ENCODE measurements at places on chromosomes 1 and 21.

DNA sequence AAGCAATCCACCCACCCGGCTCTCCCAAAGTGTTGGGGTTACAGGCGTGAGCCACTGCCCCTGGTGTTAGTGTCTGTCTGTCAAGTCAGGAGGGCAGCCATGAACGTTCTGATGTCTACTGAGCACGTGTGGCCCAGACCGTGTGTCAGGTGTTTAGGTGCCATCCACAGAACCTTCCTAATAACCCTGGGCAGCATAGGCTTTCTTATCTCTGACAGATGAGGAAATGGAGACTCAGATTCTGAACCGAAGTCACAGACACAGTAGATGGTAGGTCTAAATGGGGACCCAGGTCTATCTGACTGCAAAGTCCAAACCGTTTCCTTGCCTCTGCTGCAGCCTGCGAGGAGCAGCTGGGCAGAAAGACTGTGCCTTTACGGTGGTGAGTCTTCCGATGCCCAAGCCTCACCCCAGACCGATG lies 622 bp upstream of the IL6R start:
- DNase-seq = no peak

DNA sequence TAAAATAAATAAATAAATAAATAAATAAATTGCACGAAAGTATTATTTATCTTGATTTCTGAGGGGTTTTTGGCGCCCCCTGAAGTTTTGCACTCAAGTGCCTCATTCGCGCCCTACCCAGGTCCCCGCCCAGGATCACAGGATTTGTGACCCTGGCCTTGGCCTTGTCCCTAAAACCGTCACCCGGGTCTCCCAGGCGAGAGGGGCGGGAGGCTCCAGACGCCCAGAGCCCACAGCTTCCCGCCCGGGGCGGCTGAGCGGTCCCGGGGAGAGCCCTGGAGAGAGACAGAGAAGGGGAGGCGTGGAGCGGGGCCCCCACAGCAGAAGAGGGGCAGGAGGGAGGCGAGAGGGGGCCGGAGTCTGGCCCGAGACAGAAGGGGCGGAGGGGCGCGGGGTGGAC lies 91.8 kb upstream of the CASZ1 start:
- DNase-seq = no peak

- DNase-seq = no peak
Observed at GRCh38 chr1:55120538-55120937, 81.2 kb downstream of the PCSK9 start.

DNA sequence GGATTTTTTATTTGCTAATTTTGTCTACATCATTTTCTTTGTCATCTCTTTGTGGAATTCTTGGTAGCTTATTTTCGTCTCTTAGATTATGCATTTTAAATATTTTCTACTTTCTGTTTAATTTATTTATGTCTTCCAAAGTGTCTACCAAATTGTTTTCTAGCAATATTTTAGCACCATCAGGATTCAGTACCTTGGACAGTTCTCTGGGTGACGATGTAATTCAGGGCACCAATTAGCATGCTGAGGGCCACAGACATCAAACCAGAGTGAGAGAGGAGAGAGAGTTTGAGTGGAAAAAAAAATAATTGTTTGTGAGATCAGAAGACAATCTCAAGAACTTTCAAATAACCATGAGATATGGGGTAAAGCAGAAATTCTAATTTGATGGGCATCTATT lies 169.8 kb upstream of the CXADR start:
- no peak for DNase-seq

- DNase-seq = no peak
Observed at GRCh38 chr1:52424813-52425212, 20.4 kb downstream of the PRPF38A start.

DNA sequence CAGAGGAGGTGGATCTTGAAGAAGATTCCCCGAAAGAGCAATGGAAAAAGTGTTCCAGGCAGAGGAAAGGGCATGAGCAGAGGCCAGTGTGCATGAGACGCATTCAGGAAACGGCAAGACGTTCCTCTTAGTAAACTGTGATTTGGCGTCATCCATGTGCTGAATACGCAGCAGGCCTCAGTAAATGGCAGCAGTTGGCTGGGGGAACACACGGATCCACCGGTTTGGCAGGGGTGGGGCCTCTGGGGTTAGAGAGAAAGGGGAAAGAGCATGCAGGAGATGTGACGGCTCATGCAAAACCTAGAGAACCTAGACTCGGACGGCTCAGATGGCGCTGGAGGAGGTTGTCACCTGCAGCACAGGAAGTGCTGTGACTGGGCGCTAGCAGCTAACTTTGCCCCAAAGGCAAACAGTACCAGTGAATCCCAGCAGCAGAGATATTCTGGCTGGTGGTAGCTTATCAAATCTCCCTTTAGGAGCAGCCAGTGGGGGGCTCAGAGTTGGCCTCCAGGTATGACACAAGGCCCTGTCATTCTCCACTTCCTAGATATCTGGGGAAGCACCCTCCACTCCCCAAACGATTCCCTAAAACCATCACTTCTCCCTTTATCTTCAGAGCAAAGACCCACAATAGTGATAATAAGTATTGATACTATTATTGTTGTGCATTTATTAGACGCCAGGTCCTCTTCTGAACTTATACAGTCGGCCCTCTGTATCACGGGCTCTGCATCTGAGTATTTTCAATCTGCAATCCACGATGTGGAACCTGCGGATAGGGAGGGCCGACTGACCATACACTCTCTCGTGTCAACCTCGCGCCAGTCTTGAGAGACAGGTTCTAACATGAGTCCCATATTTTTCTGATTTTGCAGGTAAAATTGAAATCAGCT lies 7.6 kb downstream of the LAPTM5 start:
- DNase-seq = no peak

DNA sequence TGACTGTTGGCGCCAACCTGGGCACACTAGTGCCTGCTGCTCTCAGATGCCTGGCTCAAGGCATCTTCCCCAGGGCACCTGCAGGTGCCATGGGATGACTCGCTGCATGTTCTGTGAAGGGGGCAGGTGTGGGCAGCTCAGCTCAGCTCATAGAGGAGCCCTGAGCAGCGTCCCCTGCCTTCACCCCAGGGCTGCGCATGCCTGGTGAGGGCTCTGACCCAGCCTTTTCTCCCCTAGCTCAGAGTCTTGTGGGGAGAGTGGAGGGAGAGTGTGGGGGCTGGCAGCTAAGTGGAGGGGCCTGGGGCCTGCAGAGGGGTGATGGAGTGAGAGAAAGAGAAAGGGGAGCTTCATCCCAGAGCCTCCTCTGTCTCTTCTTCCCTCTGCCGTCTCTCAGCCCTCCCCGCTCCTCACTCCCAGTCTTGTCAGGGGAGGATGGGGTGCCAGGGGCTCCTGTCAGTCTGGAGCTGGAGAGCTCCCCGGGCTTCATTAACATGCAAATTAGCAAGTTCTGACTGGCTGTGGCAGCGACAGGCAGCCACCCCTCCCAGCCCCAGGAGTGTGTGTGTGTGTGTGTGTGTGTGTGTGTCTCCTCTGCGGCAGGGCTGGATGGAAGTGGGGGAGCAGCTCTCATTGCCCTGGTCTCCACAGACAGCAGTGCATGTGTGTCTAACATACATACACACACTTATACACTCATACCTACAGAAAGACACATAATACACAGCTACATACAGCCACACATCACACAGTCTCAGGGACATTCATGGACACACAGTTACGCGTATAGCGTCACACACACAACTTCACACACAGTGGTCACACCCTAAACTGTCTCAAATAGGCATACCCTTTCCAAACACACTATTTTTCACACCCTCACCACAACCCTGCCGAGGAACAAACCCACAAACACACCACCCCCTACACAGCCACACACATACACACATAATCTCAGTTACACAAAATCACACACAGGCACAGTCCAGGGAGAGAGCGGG lies 34.0 kb downstream of the FOXO6 start:
- no peak for DNase-seq

DNA sequence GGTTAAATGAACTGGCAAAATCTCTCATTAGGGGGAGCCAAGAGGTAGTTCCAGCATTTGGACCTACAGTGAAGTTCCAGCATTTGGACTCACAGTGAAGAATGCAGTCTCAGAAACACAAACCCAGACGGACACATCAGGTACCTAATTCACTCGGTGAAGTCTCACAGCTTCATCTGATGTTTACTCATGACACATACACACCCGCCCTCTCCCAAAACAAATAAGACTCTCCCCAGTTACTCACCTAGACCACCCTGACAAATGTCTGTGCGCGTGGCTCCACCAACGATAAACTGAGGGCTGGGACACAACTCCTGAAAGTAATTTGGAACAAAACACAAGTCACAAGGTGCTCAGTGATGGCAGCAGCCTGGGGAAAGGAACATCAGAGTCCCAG lies 11.4 kb downstream of the CAPN8 start:
- no peak for DNase-seq

GRCh38 chr1:60906526-60906925 lies 175.8 kb upstream of the NFIA start:
- no peak for DNase-seq

DNA sequence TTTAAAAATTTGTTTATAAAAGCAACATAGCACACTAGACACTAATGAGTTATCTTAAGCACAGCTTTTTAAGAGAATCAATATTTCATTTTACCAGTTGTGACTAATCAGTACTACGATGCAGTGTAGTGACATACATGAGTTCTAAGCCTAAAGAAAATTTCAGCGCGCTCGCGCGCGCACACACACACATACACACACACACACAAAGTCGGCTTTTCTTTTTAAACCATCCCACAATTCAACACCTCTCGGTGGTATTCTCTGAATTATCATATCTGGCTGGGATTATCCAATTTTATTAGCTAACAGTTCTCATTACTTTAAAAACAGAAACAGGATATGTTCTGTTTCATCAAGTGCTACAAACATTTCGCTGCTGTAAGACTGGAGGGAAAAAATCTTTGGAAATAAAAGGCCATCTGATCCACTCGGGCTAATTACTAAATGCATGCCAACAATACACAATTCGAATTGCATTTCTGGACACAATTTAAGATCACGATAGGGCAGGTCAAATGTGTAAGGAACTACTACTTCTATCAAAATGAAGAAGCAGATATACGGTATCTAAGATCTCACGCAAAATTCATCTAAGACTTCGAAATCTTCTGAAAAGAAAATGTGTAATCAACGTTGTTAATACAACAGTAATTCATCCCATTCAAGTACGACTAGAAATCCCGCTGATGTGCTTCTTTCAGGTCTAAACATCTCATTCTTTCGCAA lies 1.2 kb downstream of the TUT4 start:
- no peak for DNase-seq

DNA sequence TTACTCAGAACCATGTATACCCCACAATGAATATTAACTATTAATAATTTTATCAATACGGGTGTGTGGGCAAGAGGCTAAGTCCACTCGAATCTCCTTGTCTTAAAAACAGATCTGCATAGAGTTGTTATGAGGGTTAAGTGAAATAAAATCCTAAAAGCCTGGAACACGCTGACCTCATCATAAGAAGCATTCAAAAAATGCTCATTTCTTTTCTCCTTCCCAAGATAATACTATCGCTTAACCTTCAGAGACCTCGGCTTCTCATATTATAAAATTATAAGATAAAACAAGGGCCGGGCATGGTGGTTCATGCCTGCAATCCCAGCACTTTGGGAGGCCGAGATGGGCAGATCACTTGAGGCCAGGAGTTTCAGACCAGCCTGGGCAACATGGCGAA lies 35.1 kb downstream of the LPAR3 start:
- no peak for DNase-seq

- DNase-seq = no peak
Observed at GRCh38 chr1:193070386-193070753, 11.0 kb downstream of the RO60 start.

DNA sequence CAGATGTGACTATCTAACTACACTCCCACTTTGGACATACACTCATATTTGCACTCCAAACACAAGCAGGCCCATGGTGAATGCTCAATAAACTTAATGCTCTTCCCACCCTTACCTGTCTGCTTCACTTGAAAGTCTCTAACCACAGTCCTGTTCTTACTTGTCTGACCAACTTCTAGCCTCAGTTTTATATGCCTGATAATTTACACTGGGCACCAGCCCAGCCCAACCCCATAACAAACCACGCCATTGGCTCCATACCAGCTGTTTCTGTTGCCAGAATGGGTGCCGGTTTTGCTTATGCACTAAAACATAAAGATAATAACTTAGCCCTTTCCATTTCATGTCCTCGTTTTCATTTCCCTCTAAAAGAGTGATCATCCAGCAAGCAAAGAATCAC lies 395.4 kb downstream of the NTNG1 start:
- no peak for DNase-seq

DNA sequence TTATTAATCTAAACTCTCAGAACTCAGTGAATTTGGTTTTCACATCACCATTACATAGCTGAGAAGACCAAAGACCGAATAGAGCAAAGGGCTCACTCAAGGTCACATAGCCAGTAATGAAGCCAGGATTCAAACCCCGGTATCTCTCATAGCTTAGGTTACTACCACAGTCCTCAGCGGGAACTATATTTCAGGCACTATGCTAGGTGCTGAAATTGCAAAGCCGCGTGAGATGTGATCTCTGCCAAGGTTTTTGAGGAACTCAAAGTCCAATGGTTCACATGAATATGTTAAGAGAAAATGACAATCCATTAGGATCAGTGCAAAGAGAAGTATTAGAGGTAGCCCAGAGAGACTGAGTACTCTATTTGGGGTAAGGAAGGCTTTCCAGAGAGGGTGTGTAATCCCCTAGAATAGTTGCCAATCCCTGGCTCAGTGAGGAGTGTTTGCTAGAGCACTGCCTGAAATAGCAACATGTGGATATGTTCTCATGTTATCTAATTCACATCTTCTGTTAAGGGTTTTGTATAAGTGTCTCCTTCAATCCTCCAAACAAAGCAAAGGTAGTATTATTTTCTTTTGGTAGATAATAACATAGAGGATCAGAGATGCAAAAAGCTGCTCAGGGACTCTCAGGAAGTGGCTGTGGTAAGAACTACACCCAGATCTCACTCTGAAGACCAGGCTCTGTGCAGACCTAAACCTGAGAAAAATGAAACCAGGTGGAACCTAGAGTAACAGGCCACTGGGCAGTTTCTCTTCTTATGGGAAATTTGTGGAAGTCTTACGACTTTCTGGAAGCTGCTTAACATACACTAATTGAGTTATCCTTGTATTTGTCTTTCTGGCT lies 93.1 kb upstream of the C8B start:
- no peak for DNase-seq

DNA sequence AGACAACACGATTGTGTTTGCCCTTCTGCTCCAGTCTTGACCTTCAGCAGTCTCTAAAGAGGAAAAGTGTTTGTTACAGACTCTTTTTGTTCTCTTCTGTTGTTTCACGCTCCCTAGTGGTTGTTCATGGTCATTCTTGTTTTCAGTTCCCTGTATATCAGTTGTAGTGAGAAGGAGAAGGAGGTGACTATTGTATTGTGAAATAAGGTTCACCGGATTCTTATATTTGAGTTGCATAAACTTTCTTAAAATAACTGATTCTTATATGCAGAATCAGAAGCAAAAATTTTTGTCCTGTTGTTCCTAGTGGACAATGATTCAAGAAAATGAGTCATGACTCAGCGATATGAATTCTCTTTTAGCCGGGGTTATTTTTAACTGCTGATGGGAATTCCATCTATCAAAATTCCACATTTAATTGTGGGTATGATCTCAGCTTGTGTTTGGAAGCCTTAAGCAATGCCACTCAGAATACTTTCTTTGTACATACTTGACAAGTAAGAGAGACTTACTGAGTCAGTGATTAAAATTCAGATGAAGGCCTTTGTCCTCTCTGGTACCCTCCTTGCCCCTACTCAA lies 152.2 kb downstream of the CLEC20A start:
- DNase-seq = no peak

Measured in NK-92 treated with Interleukin-12 subunit alpha and Interleukin-12 subunit beta, amount 100 ng/mL, for 24 hours (cell line).